ENCODE measurements at places on chromosomes 16 and 17. TPM values are rescaled to one million over a fixed set of nuclear protein-coding genes. Genes with fewer than 3 reads are reported as not detected.

The MPDU1 gene
- total RNA-seq = 132 TPM

The DNASE1L2 gene
- total RNA-seq = 0.75 TPM

The SLC6A2 gene
- total RNA-seq = not detected

The CCL3 gene
- total RNA-seq = not detected

The CNGB1 gene
- 0.27 TPM for total RNA-seq

The C16orf96 gene
- total RNA-seq = 0.04 TPM

The FKBP10 gene
- 98.5 TPM for total RNA-seq

The CPNE7 gene
- total RNA-seq = 47.2 TPM

The PRAC2 gene
- total RNA-seq = not detected
